ENCODE measurements at places on chromosomes 2 and 18. TPM values are rescaled to one million over a fixed set of nuclear protein-coding genes. Genes with fewer than 3 reads are reported as not detected.

The SERPINB2 gene
- total RNA-seq = not detected

The MERTK gene
- total RNA-seq = 0.13 TPM

The CXCR4 gene
- total RNA-seq = 270 TPM

The DAPL1 gene
- total RNA-seq = not detected

The GPR39 gene
- total RNA-seq = not detected

The FBLN7 gene
- total RNA-seq = 17.3 TPM

The E2F6 gene
- total RNA-seq = 6.6 TPM

The LRATD1 gene
- total RNA-seq = not detected
